ENCODE measurements at places on chromosomes 7 and 10.

GRCh38 chr10:29837586-29837985, 202.8 kb upstream of the SVIL start:
- no peak for DNase-seq

- peak; percentile 47 for DNase-seq
Measured at GRCh38 chr7:47087866-47088265, 494.0 kb downstream of the TNS3 start.

GRCh38 chr7:82389876-82390275, 53.7 kb downstream of the CACNA2D1 start:
- no peak for DNase-seq

DNA sequence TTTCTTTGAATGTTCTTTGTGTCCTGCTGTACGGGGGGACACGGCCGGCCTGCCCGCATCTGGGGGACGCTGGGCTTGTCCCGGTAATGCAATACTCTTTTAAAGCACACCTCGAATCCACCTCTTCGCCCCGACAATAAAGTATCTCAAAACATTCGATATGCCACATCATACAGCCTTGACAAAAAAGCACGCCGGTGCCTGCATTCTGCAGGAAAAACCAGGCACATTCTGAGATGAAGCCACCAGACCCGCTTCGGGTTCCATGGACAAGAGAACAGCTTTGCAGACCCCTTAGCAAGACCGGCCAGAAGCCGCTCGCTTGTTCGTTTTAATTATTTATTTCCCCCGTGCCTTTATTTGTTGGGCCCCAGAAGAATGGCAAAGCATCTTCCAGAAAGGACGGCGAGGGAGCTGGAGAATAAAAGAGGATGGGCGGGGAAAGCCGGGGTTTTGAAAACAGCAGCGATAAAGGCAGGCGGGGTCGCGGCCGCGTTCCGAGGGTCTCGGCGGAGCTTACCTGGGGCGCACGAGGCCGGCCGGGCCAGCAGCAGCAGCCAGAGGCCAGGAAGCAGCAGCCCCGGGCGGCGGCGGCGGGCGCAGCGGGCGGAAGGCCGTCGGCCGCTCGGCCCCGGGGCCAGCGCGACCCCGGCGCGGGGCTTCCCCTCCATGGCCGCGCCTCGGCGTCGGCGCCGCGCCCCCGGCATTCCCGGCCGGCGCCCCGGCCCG, 462 bp downstream of the KIAA1549 start:
- no peak for DNase-seq
